Left ventricle myocardium superior (tissue), 1 donor: ENCODE measurements at places on chromosomes 11 and 22. TPM values are rescaled to one million over a fixed set of nuclear protein-coding genes. Genes with fewer than 3 reads are reported as not detected.

The OR5AN1 gene
- total RNA-seq, result not detected

The SNX19 gene
- total RNA-seq, result 59.7 TPM

- no peak for DNase-seq
Observed at GRCh38 chr11:14636119-14636518, 7.5 kb upstream of the PDE3B start.

DNA sequence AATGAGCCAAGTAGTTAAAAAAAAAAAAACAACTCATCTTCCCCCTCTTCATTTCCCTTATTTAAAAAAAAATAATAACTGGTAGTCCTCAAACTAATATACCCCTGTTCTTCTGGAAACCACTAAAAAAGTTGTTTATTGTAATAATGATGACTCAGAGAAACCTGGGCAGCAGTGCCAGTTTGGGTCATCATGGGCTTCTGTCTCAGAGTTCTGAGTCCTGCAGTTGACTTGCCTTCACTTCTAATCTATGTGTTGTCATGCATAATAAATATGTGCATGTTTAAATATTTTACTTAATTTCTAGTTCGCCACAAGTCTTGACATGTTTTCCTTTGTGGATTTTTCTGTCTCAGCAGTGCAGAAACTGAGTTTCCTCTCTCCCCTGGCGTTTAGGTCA is 46.8 kb downstream of the PPP2R1B start:
- DNase-seq, result no peak

DNA sequence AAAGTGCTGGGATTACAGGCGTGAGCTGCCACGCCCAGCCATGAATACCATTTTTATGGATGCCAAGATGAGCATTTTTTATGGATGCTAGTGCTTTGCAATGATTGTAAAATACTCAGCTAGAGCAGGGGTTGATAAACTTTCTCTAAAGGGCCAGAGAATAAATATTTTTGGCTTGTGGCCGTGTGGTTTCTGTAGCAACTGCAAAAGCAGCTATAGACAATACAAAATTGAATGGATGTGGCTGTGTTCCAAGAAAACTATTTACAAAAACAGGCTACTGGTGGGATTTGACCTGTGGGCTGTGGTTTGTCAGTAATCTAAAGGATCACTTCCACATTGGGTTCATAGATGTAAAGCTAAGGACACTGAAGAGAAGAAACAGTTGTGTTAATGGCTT is 56.0 kb downstream of the COMMD9 start:
- no peak for DNase-seq

DNA sequence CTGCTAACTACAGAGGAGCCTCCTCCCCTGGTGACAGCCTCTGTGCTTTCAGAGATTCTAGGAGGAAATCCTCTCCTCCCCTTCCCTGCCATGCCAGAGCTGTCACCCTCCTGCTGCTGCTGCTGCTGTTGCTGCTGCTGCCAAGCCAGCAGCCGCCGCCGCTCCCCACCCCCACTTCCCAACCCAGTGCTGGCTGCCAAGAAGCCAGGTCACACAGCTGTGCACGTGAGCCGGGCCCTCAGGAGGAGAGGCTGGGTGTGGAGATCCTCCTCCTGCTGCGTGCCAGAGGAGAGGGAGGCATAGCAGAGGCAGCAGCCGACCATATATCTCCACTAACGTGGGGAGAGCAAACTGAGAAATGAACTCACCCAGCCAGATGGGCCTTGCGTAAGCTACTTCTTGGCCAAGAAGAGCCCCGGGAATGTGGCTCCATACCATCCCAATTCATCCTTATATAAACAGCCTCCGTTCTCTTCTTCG is 12.4 kb downstream of the CRY2 start:
- peak; percentile 96 for DNase-seq

DNA sequence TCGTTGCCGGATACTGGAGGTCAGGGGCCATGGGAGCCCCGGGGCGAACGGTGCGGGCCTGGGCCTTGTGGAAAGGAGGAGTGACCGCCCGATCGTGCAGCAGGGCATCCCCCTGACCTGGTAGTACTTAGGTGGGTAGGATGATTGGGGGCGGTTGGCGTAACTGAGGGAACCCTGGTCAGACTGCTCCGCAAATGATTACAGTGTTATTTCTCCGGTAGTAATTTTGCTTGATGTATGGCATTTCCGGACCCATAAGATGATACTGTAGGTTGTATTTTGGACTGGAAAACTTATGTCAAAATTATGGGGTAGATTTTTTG is 762 bp downstream of the MTMR3 start:
- no peak for DNase-seq

GRCh38 chr11:23924226-23924625 is 572.6 kb upstream of the LUZP2 start:
- no peak for DNase-seq

DNA sequence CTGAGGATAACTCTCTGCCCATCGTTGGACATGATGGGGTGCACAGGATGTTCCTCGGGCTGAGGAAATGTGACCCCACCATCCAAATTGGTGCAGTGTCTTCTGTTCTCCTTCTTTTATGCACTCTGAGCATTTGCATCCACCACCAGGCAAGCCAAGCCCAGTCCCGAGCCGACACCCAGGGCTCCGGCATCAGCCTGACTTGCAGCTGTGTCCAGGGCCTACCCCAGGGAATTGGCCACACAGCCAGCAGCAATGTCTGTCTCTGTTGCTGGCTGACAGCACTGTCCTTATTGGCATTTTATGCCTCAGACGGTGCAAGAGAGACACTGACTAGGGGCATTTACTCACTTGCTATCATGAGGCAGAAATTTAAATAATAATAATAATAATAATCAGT is 25.4 kb upstream of the CPT1A start:
- no peak for DNase-seq
